Skin of body (tissue), 3 donors: ENCODE measurements at places on chromosomes 3 and 15. TPM values are rescaled to one million over a fixed set of nuclear protein-coding genes. Genes with fewer than 3 reads are reported as not detected.

SLC6A6 gene
- 12.0 TPM for total RNA-seq

EFCC1 gene
- total RNA-seq: 0.79 TPM

TMEM87A gene
- total RNA-seq: 85.9 TPM

KBTBD8 gene
- total RNA-seq: 2.6 TPM

AQP9 gene
- 7.3 TPM for total RNA-seq

EHD4 gene
- 19.8 TPM for total RNA-seq

UROC1 gene
- not detected for total RNA-seq

CADM2 gene
- total RNA-seq: 2.5 TPM

NTRK3 gene
- 7.2 TPM for total RNA-seq

CYP8B1 gene
- not detected for total RNA-seq

FEM1B gene
- 70.7 TPM for total RNA-seq

GABPB1 gene
- total RNA-seq: 27.4 TPM
